Activated T-helper 1 cell treated with anti-CD3 and anti-CD28 coated beads, Interleukin-12 subunit alpha, Interleukin-12 subunit beta, Interleukin-2, Interleukin-4 antibody, amounts not matched to agents 30 ng/mL and 10 ng/mL and 1 ng/mL, durations not matched to agents 14 hours and 24 hours and 36 hours (primary cell): ENCODE measurements at places on chromosomes 11 and 22. TPM values are rescaled to one million over a fixed set of nuclear protein-coding genes. Genes with fewer than 3 reads are reported as not detected.
A peak's percentile ranks its signal among the peaks of the same experiment; 100 is the strongest.

GRCh38 chr11:8732748-8733241 lies 50.2 kb downstream of the RPL27A start:
- H3K4me1 ChIP-seq: no peaks in the 10 kb centered on the region
- H3K27me3 ChIP-seq: no peaks in the 10 kb centered on the region
- H3K27ac ChIP-seq: no peak overlapping the region
- DNase-seq: no peak
- H3K4me3 ChIP-seq: no peak overlapping the region

GRCh38 chr11:27462543-27462942 lies 10.0 kb downstream of the LGR4 start:
- H3K4me1 ChIP-seq: no peaks in the 10 kb centered on the region
- H3K27ac ChIP-seq: no peak overlapping the region
- no peak overlapping the region for H3K4me3 ChIP-seq
- H3K36me3 ChIP-seq: no peaks in the 10 kb centered on the region
- peaks cover 4% of the 10 kb centered on the region for H3K27me3 ChIP-seq

DNA sequence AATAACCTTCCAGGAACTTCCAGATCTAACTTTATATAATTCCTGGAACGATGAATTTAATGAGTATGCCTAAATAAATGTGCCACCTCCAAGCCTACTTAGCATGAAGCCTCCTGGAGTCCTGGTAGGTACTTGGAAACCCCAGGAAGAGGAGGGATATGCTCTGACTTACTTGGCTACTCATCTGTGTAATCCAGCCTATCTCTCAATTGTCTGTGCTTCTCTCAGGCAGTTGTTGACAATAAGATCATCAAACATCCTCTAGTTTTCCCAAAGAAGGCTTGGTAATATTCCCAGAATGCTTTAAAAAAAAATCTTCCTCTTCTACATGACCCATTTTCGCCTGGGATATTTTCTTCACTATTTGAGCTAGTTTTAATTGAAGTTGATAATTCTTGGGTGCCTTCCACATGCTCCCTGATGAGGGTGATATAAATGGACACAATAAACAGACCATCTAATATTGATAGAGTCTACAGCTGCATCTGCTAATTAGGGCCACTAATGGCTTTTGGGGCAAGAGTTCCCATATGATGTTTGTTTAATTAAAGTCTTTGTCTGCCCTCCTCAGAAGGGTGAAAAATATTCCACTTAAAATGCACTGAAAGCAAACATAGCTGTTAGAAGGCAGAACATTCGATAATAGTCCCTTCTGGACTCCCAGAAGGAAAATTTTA lies 75.5 kb upstream of the RAB38 start:
- DNase-seq: no peak
- H3K4me3 ChIP-seq: no peak overlapping the region
- H3K4me1 ChIP-seq: no peaks in the 10 kb centered on the region
- no peak overlapping the region for H3K27ac ChIP-seq
- H3K27me3 ChIP-seq: peaks cover 2% of the 10 kb centered on the region

- DNase-seq: no peak
- H3K4me3 ChIP-seq: no peak overlapping the region
- no peaks in the 10 kb centered on the region for H3K4me1 ChIP-seq
- no peaks in the 10 kb centered on the region for H3K27me3 ChIP-seq
- peaks cover 11% of the 10 kb centered on the region for H3K36me3 ChIP-seq
Observed at GRCh38 chr11:113728814-113729213, 22.7 kb upstream of the TMPRSS5 start.

DNA sequence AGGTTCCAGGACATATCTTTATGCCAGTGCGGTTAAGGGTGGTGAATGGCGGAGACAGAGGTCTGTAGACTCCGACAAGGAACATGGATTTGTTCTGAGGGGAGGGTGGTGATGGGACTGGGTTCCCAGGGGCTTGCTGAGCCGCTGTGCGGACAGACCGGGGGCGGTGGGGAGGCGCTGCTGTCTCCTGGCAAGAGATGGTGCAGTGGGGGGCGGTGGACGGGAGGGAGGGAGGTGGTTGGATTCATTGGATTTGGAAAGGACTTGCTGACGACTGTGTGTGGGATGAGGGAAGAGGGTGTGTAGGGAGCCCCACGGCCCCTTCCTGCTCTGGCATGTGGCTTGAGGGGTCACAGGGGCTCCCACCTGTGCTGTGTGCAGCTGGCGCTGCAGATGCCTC lies 43.2 kb downstream of the FLRT1 start:
- DNase-seq: no peak
- no peaks in the 10 kb centered on the region for H3K27me3 ChIP-seq
- H3K4me1 ChIP-seq: peaks cover 4% of the 10 kb centered on the region
- H3K27ac ChIP-seq: no peak overlapping the region
- no peak overlapping the region for H3K4me3 ChIP-seq

DNA sequence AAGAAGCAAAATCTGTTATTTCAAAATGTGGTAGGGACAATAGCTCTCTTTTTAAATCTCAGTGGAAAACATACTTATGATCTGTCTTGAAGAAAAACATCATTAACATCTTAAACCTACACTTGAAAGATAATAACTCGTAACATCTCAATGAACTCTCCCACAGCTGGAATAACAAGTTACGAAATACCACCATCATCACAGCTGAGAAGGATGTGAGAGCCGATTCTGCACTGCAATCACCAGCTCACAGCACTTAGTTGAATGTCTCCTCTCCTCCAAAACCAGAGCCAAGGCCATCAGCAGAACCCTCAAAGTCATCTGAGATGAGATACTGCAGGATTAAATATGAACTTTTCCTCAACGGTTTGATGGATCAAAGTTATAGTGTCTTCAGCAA lies 124.3 kb downstream of the ARHGAP20 start:
- no peaks in the 10 kb centered on the region for H3K4me1 ChIP-seq
- H3K27me3 ChIP-seq: peaks cover 3% of the 10 kb centered on the region
- H3K36me3 ChIP-seq: no peaks in the 10 kb centered on the region
- H3K4me3 ChIP-seq: no peak overlapping the region
- no peak overlapping the region for H3K27ac ChIP-seq
- DNase-seq: no peak

SNX32 gene
- 1.6 and 1.9 TPM in 2 replicates for total RNA-seq

DNA sequence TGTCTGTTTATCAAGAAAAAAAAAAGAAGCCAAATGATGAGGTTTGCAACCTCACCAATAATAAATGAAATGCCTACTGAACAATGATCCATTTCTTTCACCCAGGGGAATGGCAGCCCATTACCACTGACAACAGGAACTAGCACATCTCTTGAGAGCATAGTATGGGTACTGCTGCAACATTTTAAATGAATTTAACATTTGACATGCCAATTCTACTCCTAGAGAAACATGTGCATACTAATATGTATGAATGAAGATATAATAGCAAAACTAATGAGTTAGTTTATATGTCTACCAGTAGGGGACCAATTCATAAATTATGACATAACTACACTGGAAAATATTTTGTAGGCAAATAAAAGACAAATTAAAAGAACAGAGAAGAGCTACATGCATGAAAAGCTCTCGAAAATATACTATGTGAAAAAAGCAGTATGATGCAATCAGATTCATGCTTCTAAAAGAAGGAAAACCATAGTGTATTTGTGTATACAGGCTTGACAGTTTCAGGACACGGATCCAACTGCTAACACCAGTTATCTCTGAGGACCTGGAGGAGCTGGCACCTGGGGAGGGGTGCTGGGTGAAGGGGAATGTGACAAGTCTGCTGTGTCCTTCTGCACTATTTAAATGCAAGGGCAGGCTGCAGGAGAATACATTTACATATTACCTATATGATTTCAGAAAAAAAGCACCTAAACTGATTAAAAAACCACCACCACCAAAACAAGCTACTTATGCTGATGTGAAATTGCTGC lies 6.9 kb downstream of the SMCO4 start:
- DNase-seq: no peak
- H3K27me3 ChIP-seq: no peaks in the 10 kb centered on the region
- peaks cover 52% of the 10 kb centered on the region for H3K4me1 ChIP-seq
- no peaks in the 10 kb centered on the region for H3K36me3 ChIP-seq
- no peak overlapping the region for H3K4me3 ChIP-seq
- H3K27ac ChIP-seq: no peak overlapping the region

- H3K36me3 ChIP-seq: no peaks in the 10 kb centered on the region
- DNase-seq: no peak
- no peak overlapping the region for H3K4me3 ChIP-seq
- peaks cover 22% of the 10 kb centered on the region for H3K27me3 ChIP-seq
- no peak overlapping the region for H3K27ac ChIP-seq
- peaks cover 15% of the 10 kb centered on the region for H3K4me1 ChIP-seq
Observed at GRCh38 chr22:39300186-39300830, 19.1 kb downstream of the RPL3 start.

- peaks cover 18% of the 10 kb centered on the region for H3K27me3 ChIP-seq
- no peaks in the 10 kb centered on the region for H3K36me3 ChIP-seq
- no peak overlapping the region for H3K27ac ChIP-seq
- H3K4me3 ChIP-seq: no peak overlapping the region
- DNase-seq: no peak
Observed at GRCh38 chr11:8247312-8247711, 16.4 kb downstream of the LMO1 start.

APOL1 gene
- total RNA-seq: 36.7 and 37.1 TPM in 2 replicates

CD3D gene
- total RNA-seq: 486 and 491 TPM in 2 replicates

GP1BB gene
- total RNA-seq: not detected in 2 replicates

DNA sequence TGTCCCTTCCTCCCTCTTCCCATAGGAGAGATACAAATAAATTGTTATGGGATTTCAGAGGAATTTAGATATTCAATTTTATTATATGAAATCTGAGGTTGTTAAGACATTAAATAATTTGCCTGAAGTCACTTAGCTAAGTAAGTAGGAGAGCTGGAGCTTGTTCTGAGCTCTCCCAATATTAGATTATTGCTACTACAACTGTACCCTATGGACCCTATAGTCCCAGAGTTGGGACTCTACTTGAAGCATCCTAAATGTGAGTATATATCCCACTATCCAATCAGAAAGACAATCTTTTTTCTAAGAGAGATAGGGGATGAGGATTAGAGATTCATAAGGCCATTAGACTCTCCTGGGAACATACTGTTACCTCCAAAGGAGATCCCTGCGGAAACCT lies 1130.0 kb downstream of the DLG2 start:
- no peak for DNase-seq
- H3K4me3 ChIP-seq: no peak overlapping the region
- no peaks in the 10 kb centered on the region for H3K36me3 ChIP-seq
- H3K4me1 ChIP-seq: no peaks in the 10 kb centered on the region

DNA sequence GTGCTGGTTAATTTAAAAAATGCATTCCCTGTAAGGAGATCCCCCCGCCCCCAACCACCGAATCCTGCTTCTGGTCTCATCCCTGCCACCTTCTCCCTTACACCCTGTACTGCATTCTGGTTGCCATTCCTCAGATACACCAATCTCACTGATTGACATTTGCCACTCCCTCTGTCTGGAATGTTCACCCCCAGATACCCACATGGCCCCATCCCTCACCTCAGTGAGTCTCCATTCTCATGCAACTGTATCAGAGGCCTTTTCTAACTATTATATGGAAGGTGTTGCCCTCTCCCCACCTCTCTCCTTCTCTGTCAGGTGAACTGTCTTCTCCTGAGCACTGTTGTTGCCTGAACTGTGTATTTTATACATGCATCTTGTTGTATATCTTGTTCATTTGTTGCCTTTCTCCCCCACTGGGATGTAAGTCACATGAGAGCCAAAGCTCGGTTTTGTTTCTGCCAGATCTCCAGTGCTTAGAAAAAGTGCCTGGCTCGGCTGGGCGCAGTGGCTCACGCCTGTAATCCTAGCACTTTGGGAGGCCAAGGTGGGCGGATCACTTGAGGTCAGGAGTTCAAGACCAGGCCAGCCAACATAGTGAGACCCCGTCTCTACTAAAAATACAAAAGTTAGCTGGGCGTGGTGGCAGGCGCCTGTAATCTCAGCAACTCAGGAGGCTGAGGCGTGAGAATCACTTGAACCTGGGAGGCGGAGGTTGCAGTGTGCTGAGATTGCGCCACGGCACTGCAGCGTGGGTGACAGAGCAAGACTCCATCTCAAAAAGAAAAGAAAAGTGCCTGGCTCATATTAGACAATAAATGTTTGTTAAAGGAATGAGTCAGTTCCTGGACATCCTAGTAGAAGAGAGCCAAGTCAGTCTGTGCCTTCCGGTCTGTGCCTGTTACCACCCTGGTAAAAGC lies 61.0 kb downstream of the TNRC6B start:
- H3K27me3 ChIP-seq: no peaks in the 10 kb centered on the region
- H3K27ac ChIP-seq: peak overlapping the region; percentile 45
- no peak overlapping the region for H3K4me3 ChIP-seq
- peaks cover 17% of the 10 kb centered on the region for H3K36me3 ChIP-seq

- DNase-seq: no peak
- no peaks in the 10 kb centered on the region for H3K27me3 ChIP-seq
- H3K4me3 ChIP-seq: no peak overlapping the region
- H3K4me1 ChIP-seq: peaks cover 66% of the 10 kb centered on the region
- no peak overlapping the region for H3K27ac ChIP-seq
Observed at GRCh38 chr22:20546541-20546950, 39.1 kb downstream of the MED15 start.

GRCh38 chr11:103587901-103588788 lies 448.3 kb upstream of the DDI1 start:
- no peaks in the 10 kb centered on the region for H3K4me1 ChIP-seq
- DNase-seq: no peak
- no peaks in the 10 kb centered on the region for H3K27me3 ChIP-seq
- no peak overlapping the region for H3K4me3 ChIP-seq
- H3K36me3 ChIP-seq: no peaks in the 10 kb centered on the region

GRCh38 chr22:39123751-39124581 lies 26.9 kb downstream of the APOBEC3H start:
- DNase-seq: no peak
- H3K4me3 ChIP-seq: no peak overlapping the region
- H3K36me3 ChIP-seq: no peaks in the 10 kb centered on the region
- peaks cover 15% of the 10 kb centered on the region for H3K4me1 ChIP-seq
- H3K27me3 ChIP-seq: no peaks in the 10 kb centered on the region
- H3K27ac ChIP-seq: no peak overlapping the region

DNA sequence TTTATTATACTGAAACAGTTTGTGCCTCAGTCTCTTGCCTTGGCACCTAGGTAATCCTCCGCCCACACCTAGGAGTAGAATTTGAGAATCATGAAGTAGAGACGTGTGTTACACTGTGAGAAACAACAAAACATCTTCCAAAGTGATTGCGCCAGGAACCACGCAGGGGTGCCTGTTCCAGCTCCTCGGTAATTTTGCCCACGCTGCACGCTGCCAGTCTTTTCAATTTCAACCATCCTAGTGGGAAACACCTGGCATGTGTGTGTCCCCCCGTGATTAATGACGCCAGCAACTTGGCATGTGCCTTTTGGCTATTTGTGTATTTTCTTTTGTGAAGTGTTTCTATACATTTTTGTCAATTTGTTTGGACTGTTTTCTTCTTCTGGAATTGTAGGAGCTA lies 919.1 kb downstream of the BRD1 start:
- DNase-seq: no peak
- H3K4me1 ChIP-seq: no peaks in the 10 kb centered on the region
- H3K27ac ChIP-seq: no peak overlapping the region

- DNase-seq: peak; percentile 86
- H3K4me3 ChIP-seq: peak overlapping the region; percentile 91
- peaks cover 18% of the 10 kb centered on the region for H3K4me1 ChIP-seq
- H3K36me3 ChIP-seq: peaks cover 10% of the 10 kb centered on the region
Observed at GRCh38 chr11:64304316-64305072, 830 bp upstream of the ESRRA start.

DNA sequence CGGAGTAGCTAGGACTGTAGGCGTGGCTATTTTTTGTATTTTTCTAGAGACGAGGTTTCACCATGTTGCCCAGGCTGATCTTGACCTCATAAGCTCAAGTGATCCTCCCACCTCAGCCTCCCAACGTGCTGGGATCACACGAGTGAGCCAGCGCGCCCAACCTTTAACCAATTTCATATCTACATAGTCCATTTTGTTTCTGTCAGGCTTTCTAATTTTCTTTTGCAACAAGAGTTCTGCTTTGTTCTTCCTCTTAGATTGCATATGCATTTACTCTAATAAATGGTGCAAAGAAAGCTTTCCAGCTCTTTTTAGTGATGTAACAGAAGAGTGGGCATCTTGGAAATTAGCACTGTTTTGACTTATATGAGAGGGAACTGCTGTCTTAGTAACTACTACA lies 13.3 kb downstream of the RTN3 start:
- no peak overlapping the region for H3K4me3 ChIP-seq
- H3K4me1 ChIP-seq: peaks cover 6% of the 10 kb centered on the region
- DNase-seq: no peak
